ENCODE measurements at places on chromosomes 12 and 14.

GRCh38 chr12:26979733-26980132, 34.5 kb downstream of the TM7SF3 start:
- no peak for DNase-seq

DNA sequence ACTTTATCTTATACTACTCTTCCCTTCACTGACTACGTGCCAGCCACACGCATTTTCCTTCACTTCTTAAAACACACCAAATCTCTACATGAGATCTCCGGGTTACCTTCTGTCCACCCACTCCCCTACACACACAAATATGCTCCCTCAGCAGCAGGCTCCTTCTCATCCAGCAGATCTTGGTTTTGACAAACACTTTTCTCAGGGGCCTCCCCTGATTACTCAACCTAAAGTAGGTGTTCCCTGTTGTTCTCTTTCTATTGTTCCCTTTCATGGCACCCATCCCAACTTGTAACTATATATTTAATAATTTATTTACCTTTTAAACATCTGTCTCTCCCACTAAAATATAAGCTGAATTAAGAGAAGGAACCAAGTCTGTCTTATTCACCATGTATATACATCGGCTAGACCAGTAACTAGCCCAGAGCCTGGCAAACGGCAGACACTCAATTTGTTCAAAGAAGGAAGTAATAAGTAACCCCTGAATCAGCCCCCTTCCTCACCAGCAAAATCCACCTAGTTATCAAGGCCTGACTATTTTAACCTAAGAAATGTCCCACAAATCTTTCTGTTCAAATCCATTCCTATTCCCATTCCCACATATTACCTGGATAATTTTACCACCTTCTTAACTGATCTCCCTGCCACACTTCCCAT, 2.7 kb downstream of the C2CD5 start:
- DNase-seq, result no peak

DNA sequence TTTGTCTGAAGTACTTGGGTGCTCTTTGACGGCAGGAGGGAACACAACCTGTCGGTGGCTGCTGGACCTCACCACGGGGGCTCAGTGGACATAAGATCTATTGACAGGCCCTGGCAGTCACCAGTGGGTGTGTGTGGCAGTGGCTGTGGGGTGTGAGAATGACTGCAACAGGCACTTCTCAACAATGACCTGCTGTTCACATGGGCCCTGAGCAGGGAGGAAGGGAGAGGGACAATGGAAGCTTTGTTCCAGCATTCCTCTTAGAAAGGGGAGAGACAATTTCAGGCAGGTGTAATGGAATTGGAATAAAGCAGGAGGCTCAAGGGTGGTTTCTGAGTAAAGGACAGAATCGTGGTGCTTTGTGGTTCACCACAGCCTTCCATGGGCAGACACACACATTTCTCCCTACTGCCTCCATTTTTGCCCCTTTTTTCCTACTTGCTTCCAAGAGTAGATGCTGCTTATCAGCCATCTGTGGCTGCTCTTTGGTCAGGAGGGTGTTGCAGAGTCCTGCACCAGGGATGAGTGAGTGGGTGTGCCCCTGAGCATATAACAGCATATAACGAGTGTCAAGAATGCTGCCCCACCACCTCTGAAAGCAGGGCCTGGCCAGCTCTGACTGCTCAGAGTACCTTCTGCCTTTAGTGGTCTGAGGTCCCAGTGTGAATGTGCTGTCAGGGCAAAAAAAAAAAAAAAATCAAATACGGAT, 267.7 kb downstream of the RASSF9 start:
- DNase-seq, result no peak

GRCh38 chr12:10505620-10506019, at the start of gene EIF2S3B:
TSS of gene EIF2S3B (plus strand) at chr12:10505890. CDS start at chr12:10505903, 13 bp downstream.
- DNase-seq, result no peak

Measured in stimulated activated CD4-positive, alpha-beta T cell treated with anti-CD3 and anti-CD28 coated beads, Interleukin-4, amount 100 ng/mL, for 1 hour (primary cell).